RWPE2 (cell line): ENCODE measurements at places on chromosomes 11 and 22.

- no peak for DNase-seq
- H3K27ac ChIP-seq, result peak overlapping the region; percentile 48
- H3K36me3 ChIP-seq, result no peaks in the 10 kb centered on the region
Observed at GRCh38 chr22:39254122-39254521, 9.3 kb upstream of the PDGFB start.

DNA sequence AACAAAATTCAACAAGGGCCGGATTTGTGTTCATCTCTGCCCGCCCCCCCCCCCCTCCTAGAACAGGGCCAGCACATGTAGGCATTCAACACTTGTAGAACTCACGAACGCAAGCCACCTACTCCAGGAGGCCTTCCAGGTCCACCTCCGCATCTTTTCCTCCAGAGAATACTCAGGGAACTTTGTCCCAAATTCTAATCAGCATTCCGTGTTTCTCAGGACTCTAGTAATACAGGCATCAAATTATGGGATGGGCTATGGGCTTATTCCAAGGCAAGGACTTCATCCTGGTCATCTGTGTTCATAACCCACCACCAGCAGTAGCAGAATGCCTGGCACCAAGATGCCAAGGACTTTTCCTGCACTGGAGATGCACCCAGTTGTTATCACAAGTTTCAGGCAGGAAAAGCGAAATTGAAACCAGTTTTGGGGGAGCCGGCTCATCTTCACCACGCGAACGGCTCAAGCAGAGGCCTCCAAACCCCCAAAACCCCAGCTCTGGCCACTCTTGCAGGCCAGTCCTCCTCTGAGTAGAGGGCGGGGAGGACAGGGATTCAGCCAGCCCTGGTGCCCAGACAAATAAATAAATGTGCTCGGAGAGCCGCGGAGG, 462 bp downstream of the UBE2L6 start:
- no peaks in the 10 kb centered on the region for H3K27me3 ChIP-seq
- H3K4me1 ChIP-seq, result peaks cover 10% of the 10 kb centered on the region
- no peak for DNase-seq
- no peaks in the 10 kb centered on the region for H3K36me3 ChIP-seq
- H3K4me3 ChIP-seq, result peak overlapping the region; percentile 50

- H3K4me1 ChIP-seq, result no peaks in the 10 kb centered on the region
- no peak overlapping the region for H3K27ac ChIP-seq
- H3K4me3 ChIP-seq, result no peak overlapping the region
Observed at GRCh38 chr11:43021466-43021865, 290.3 kb upstream of the API5 start.

GRCh38 chr22:38468443-38469305, 778 bp downstream of the KDELR3 start:
- no peaks in the 10 kb centered on the region for H3K36me3 ChIP-seq
- H3K27ac ChIP-seq, result peak overlapping the region; percentile 8
- no peaks in the 10 kb centered on the region for H3K27me3 ChIP-seq
- peak overlapping the region; percentile 44 for H3K4me3 ChIP-seq
- no peak for DNase-seq

DNA sequence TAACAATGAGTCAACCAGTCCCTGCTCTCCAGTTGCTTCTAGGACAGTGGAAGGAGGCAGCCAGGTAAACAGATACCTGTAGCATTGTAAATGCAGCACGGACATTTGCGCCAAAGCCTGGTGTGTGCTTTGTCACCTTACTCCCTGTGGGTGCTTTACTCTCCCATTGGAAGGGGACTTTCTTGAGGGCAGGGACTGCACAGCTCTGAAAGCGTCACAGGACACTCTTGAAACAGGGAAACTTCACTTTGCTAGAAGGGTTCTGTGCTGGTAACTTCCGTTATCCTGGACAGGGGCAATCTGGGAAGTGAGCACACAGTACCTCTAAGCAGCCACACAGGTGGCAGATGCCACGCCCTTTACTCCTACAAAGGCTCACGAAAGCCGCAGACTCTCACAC, 99.8 kb downstream of the MYO18B start:
- no peaks in the 10 kb centered on the region for H3K36me3 ChIP-seq
- H3K27ac ChIP-seq, result no peak overlapping the region
- no peaks in the 10 kb centered on the region for H3K27me3 ChIP-seq
- H3K4me3 ChIP-seq, result no peak overlapping the region
- no peaks in the 10 kb centered on the region for H3K4me1 ChIP-seq

DNA sequence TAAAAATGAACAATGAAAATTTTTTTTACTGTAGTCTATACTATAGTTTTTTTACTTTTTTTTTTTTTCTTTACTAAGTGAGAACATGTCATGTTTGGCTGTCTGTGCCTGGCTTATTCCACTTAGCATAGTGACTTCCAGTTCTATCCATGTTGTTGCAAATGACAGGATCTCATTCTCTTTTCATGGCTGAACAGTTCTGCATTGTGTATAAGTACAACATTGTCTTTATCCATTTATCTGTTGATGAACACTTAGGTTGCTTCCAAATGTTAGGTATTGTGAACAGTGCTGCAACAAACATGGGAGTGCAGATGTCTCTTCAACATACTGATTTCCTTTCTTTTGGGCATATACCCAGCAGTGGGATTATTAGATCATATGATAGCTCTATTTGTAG, 88.1 kb upstream of the CCDC90B start:
- H3K4me3 ChIP-seq, result no peak overlapping the region
- no peaks in the 10 kb centered on the region for H3K4me1 ChIP-seq
- no peaks in the 10 kb centered on the region for H3K27me3 ChIP-seq
- no peaks in the 10 kb centered on the region for H3K36me3 ChIP-seq
- no peak for DNase-seq

DNA sequence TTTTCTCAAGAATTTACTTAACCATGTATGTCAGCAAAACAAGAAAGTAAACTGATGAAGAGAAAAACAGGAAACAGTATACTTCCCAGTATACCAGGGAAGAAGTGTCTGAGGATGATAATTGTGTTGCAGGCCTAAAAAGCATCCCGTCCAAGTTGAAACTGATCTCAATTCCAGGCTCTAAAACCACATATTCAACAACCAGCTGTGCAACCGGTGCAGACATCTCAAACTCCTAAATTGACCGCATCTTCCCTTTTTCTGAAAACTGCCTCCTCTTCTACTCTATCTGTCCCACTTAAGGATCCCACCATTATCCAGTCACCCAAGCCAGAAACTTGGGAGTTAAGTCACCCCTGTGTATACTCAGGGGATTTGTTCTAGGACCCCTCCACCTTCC, 47.2 kb downstream of the CCDC83 start:
- no peaks in the 10 kb centered on the region for H3K27me3 ChIP-seq
- no peak overlapping the region for H3K27ac ChIP-seq
- DNase-seq, result no peak
- H3K4me1 ChIP-seq, result no peaks in the 10 kb centered on the region
- H3K4me3 ChIP-seq, result no peak overlapping the region
- no peaks in the 10 kb centered on the region for H3K36me3 ChIP-seq

- peak overlapping the region; percentile 57 for H3K4me3 ChIP-seq
- H3K36me3 ChIP-seq, result no peaks in the 10 kb centered on the region
- no peaks in the 10 kb centered on the region for H3K27me3 ChIP-seq
- H3K4me1 ChIP-seq, result no peaks in the 10 kb centered on the region
- no peak overlapping the region for H3K27ac ChIP-seq
Observed at GRCh38 chr22:30668386-30668710, 673 bp upstream of the DUSP18 start.

DNA sequence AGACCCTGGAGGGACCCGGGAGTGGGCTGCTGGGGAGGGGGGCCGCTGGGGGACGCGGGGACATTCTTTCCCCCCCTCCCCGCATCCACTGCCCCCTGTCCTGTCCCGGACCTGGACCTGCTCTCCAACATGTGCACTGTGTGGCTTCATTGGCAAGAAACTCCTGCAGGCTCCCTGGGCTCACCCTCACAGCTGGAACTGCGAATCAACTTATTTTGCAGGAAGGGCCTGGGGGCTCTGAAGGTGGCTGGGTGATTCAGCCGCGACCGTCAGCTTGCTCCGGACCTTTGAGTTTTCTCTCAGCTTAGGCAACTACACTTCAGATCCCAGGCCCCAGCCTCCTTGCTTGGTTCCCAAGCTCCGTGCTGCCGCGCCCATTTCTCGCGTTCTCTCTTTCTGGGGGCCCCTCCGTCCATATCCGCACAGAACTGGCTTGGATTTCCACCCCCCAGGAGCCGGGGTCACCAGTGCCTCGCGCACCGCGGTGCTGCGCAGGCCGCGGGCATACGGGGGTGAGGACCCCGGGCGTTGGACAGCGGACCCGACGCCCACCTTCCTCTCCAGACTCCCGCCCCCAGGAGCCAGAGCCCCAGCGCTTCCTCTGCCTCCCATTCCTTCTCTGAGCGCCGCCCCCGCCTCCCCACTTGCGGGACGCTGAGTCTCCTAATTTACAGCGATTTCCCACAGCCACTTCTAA, 471 bp upstream of the AHNAK start:
- no peaks in the 10 kb centered on the region for H3K27me3 ChIP-seq
- peak; percentile 71 for DNase-seq
- H3K27ac ChIP-seq, result peak overlapping the region; percentile 97
- peak overlapping the region; percentile 84 for H3K4me3 ChIP-seq

DNA sequence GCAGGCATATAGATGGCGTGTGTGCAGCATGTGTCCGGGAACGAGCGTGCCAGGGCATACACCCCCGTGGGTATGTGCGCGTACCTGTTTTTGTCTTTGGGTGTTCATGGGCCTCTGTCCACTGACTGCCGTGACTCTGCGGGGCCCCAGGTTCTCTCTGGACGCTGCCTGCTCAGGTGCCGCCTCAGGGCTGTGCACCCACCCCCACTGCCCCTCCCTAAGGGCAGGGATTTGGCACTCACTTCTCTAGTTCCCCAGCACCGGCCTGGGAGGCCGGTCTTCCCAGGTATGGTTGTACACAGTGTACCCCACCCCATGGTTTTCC, 111.5 kb downstream of the ST3GAL4 start:
- no peaks in the 10 kb centered on the region for H3K36me3 ChIP-seq
- H3K27ac ChIP-seq, result no peak overlapping the region
- peaks cover 3% of the 10 kb centered on the region for H3K27me3 ChIP-seq
- no peak for DNase-seq
- no peaks in the 10 kb centered on the region for H3K4me1 ChIP-seq
- H3K4me3 ChIP-seq, result no peak overlapping the region

GRCh38 chr22:32073262-32073661, 30.2 kb downstream of the SLC5A1 start:
- H3K36me3 ChIP-seq, result no peaks in the 10 kb centered on the region
- no peaks in the 10 kb centered on the region for H3K27me3 ChIP-seq
- H3K4me3 ChIP-seq, result no peak overlapping the region
- no peaks in the 10 kb centered on the region for H3K4me1 ChIP-seq

DNA sequence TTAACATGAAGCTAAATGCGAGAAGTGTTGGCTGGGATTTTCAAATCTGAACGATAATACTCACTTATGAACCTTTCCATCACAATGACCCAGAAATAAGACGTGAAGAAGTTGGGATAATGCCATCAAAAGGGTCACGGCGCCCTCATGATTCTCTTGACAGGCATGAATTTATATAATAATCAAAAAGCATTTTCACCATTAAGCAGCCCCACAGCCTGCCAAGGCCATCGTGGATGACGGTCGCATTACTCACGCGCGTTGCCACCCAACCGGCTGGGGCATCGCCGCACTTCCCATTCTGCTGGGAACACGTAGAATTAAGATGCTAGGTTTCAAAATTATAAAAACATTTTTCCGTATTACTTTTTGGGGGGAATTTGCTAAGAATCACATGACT, 18.9 kb upstream of the GAL start:
- DNase-seq, result peak; percentile 31
- H3K27ac ChIP-seq, result no peak overlapping the region
- no peaks in the 10 kb centered on the region for H3K27me3 ChIP-seq
- no peaks in the 10 kb centered on the region for H3K36me3 ChIP-seq
- no peaks in the 10 kb centered on the region for H3K4me1 ChIP-seq

- peaks cover under 1% of the 10 kb centered on the region for H3K36me3 ChIP-seq
- no peak overlapping the region for H3K4me3 ChIP-seq
- DNase-seq, result no peak
- H3K27ac ChIP-seq, result peak overlapping the region; percentile 99
- H3K4me1 ChIP-seq, result peaks cover 19% of the 10 kb centered on the region
Observed at GRCh38 chr22:50308597-50308935, 1.1 kb upstream of the PLXNB2 start.

GRCh38 chr11:74839446-74839845, 90.8 kb downstream of the RNF169 start:
- H3K27me3 ChIP-seq, result no peaks in the 10 kb centered on the region
- H3K4me1 ChIP-seq, result no peaks in the 10 kb centered on the region
- no peak for DNase-seq
- H3K4me3 ChIP-seq, result no peak overlapping the region
- H3K36me3 ChIP-seq, result peaks cover 54% of the 10 kb centered on the region
- no peak overlapping the region for H3K27ac ChIP-seq

DNA sequence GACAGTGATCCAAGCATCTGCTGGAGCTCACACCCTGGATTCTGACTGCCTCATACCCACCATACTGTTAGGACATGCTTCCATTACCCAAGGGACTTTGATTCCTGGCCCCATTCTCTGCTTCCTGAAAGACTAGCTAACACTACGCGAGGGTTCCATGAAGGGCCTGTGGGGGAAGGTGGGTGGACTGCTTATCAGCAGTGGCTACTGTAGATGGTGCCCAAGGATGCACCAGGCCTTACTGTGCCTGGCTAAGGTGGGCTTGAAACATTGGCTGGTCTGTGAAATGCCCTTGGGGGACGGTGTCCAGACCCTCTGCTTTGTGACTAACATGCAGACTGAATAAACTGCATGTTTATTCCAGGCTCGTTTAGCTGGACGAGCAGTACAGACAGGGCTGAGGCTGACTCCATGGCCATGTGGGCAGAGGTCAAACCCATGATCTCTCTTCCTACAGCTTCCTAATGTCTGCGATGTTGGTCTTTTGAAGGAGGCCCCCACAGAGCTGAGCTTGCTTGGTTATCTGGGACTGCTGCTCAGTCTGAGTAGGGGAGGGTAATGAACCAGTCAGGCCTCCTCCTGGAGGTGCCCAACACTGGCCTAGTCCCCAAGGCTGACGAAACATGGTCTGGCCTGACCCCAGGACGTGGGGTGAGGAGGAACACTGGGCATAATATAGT, 48.3 kb upstream of the PHOX2A start:
- H3K36me3 ChIP-seq, result peaks cover 4% of the 10 kb centered on the region; the same call in 1 of the 2 replicates
- DNase-seq, result no peak
- no peaks in the 10 kb centered on the region for H3K27me3 ChIP-seq
- no peaks in the 10 kb centered on the region for H3K4me1 ChIP-seq

DNA sequence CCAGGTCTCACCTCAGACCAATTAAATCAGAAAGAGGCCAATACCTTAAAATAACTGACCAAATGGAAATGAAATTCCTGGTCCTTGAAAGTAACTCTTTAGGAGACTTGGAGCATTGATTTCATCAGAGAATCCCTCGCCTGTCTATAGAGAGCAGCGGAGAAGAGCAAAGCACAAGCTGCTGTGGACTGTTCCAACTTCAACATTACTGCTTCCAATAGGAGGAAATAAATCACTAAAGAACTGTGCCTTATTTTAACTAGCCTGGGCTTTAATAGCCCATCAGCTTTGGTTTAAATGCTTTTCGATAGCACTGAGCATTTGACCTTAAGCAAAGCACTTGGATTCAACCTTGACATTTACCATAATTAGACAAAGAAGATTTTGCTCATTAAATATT, 32.0 kb upstream of the FJX1 start:
- H3K4me1 ChIP-seq, result peaks cover 22% of the 10 kb centered on the region
- H3K4me3 ChIP-seq, result no peak overlapping the region
- no peak for DNase-seq
- H3K27me3 ChIP-seq, result no peaks in the 10 kb centered on the region
- H3K36me3 ChIP-seq, result no peaks in the 10 kb centered on the region
- no peak overlapping the region for H3K27ac ChIP-seq
